ENCODE measurements at places on chromosomes 5 and 9. TPM values are rescaled to one million over a fixed set of nuclear protein-coding genes. Genes with fewer than 3 reads are reported as not detected.

DMGDH gene
- total RNA-seq, result 7.0 TPM

DND1 gene
- not detected for total RNA-seq

OBP2B gene
- not detected for total RNA-seq

GFI1B gene
- not detected for total RNA-seq

GMCL2 gene
- not detected for total RNA-seq

DTWD2 gene
- total RNA-seq, result 29.7 TPM

MINAR2 gene
- total RNA-seq, result not detected

PAEP gene
- not detected for total RNA-seq

SNX18 gene
- total RNA-seq, result 70.6 TPM

PCDHGB2 gene
- 6.4 TPM for total RNA-seq

CDH6 gene
- 1.0 TPM for total RNA-seq

NR6A1 gene
- total RNA-seq, result 25.0 TPM

ARHGEF28 gene
- total RNA-seq, result 43.6 TPM

SOWAHA gene
- 9.3 TPM for total RNA-seq

TENT4A gene
- 19.8 TPM for total RNA-seq

PTGER4 gene
- total RNA-seq, result 12.1 TPM

C5orf52 gene
- not detected for total RNA-seq

INIP gene
- 23.7 TPM for total RNA-seq

TRIP13 gene
- not detected for total RNA-seq

ALDH1B1 gene
- 32.6 TPM for total RNA-seq

IGFBPL1 gene
- 116 TPM for total RNA-seq

PPIC gene
- total RNA-seq, result 122 TPM

SLC6A7 gene
- not detected for total RNA-seq

MELK gene
- 0.54 TPM for total RNA-seq

RASGRF2 gene
- total RNA-seq, result 18.8 TPM

CDH12 gene
- not detected for total RNA-seq

ACTBL2 gene
- 0.13 TPM for total RNA-seq

ZNF354B gene
- 31.5 TPM for total RNA-seq

ANKRD20A1 gene
- total RNA-seq, result 3.1 TPM

GNE gene
- 24.3 TPM for total RNA-seq

PCDHB9 gene
- 3.6 TPM for total RNA-seq

SLC25A2 gene
- total RNA-seq, result not detected

PTGR1 gene
- total RNA-seq, result 50.7 TPM

Data from thyroid gland (tissue), 4 donors.